ENCODE measurements at places on chromosomes 3 and 15.

GRCh38 chr3:149449182-149449581, 25.3 kb upstream of the TM4SF4 start:
- DNase-seq = no peak

DNA sequence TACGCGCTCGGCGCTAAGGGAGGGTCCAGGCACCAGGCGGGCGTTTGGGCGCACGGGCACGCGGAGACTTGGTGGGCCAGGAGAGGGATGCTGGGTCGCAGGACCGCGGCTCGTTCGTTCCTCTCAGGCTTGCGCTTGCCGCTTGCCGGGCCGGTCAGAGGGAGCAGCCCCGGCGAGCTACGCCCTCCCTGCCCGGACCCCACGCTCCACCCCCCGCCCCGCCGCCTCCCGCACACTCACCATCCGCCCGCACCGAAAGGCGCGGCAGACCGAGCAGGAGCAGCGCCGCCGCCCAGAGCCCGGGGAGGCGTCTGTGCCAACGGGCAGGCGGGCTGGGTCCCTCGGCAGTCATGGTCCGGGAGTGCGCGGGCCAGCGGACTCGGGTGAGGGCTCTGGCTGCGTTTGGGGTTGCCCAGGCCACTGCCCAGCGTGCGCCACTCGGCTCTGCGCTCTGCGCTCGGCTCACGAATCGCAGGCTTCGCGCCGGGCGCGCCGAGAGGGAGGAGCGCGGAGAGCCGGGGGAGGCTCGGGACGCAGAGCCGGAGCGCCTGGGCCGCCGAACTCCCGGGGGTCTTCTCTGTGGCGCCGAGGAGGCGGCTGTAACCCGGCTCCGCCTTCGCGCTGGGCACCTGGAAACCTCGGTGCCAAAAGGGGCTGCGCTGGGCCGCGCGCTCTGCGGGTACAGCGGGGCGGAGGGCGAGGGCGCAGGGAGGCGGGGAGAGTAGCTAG, at the start of gene SUSD5:
SUSD5 (minus strand) TSS at position 365 of the 729 bp plus-strand sequence; CDS start at position 352, 13 bp downstream.
- DNase-seq = peak; percentile 1

GRCh38 chr15:56205061-56205876, 38.4 kb downstream of the RFX7 start:
- no peak for DNase-seq

DNA sequence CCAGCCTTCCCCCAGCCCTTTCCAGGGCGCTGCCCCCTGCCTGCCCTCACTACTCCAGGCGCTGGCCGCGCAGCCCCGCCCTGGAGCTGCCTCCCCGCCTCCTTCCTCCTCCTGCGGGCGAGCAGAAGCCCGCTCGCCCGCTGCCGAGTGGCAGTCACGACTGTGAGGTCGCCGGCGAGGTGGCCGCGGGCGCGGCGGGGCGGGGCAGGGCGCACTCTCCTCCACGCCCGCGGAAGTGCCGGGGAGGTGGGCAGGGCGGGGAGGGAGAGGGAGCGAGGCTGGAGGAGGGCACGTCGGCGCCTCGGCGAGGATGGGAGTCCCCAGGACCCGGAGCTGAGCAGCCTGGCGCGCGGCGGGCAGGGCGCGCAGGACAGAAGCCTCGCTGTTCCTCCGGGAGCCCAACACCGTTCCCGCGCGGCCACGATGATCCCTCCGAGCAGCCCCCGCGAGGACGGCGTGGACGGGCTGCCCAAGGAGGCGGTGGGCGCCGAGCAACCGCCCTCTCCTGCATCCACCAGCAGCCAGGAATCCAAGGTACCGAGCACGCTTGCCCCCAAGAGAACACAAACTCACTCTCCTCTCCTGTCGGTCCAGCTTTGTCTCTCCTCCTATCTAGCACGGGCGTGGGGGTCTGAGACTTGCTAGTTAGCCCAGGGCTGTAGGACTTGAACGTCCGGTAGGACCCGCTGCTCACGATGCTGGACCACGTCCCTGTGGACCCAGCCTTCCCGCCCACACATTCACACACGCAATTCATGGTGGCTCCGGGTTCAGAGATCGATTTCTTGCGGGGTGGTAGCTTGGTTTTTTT, at the start of gene STAC:
STAC (plus strand) TSS at position 284 of the 811 bp plus-strand sequence; CDS start at position 424, 140 bp downstream.
- DNase-seq = no peak

- no peak for DNase-seq
These were observed 196.4 kb downstream of the RPLP1 start for GRCh38 chr15:69648775-69649735.

DNA sequence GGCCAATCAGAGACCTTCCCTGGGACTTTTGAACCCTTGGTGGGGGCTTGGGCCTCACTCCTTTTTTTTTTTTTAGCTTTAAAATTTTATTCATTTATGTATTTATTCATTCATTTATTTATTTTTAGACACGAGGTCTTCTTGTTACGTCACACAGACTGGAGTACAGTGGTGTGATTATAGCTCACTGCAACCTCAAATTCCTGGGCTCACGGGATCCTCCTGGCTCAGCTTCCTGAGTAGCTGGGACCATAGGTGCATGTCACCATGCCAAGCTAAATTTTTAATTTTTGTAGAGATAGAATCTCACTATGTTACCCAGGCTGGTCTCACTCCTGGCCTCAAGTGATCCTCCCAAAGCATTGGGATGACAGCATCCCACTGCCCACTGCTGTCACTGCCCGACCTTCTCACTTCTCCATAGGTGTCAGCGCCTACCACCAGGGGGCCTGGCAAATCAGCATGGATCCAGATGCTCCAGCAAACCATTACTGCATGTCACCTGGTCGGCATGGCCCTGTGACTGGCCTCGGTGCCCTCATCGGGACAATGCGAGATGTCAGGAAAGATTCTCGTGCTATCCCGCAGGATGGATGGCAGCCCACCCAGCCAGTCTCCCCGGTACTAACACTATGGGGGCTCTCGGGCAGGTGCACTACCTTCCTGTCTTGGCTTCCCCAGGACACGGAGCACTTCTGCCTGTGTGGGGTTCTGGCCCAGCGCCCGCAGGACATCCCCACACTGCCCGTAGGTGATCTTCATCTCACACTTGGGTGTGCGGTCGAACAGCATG, 3.0 kb downstream of the MYL3 start:
- DNase-seq = no peak

- peak; percentile 13 for DNase-seq
These were observed 26.2 kb upstream of the ARL8B start for GRCh38 chr3:5095886-5096285.

- no peak for DNase-seq
These were observed 62.3 kb downstream of the EPHB1 start for GRCh38 chr3:134857356-134857755.

GRCh38 chr15:66877477-66878271, 175.6 kb downstream of the SMAD6 start:
- DNase-seq = no peak

GRCh38 chr15:91521996-91522395, 331.5 kb upstream of the SLCO3A1 start:
- no peak for DNase-seq

DNA sequence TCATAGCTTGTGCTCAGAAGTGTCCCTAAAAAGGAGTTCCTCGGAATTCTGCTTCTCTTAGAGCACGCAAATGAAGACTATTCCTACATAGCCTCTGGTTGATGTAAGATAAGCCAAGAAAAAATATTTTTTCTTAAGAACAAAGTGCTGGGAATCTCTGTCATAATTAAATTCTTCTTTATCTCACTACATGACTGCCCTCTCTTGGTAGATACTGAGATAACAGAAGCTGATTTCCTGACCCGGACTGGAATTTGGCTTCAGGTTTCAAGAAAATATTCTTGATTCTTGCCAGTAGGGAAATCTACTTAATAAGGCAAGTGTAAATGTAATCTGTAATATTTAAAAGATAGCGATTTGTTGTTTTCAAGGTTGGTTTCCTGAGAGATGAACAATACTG, 31.3 kb upstream of the SETMAR start:
- DNase-seq = peak; percentile 50

- no peak for DNase-seq
These were observed 175.6 kb downstream of the AKAP13 start for GRCh38 chr15:85555875-85556617.

GRCh38 chr3:156661155-156661554, 13.2 kb upstream of the TIPARP start:
- no peak for DNase-seq

- DNase-seq = no peak
These were observed 12.8 kb upstream of the ARRDC4 start for GRCh38 chr15:97947465-97948260.

GRCh38 chr3:56613016-56613415, 56.0 kb downstream of the CCDC66 start:
- DNase-seq = no peak

- DNase-seq = no peak
These were observed 3.4 kb downstream of the CD96 start for GRCh38 chr3:111545349-111545748.

DNA sequence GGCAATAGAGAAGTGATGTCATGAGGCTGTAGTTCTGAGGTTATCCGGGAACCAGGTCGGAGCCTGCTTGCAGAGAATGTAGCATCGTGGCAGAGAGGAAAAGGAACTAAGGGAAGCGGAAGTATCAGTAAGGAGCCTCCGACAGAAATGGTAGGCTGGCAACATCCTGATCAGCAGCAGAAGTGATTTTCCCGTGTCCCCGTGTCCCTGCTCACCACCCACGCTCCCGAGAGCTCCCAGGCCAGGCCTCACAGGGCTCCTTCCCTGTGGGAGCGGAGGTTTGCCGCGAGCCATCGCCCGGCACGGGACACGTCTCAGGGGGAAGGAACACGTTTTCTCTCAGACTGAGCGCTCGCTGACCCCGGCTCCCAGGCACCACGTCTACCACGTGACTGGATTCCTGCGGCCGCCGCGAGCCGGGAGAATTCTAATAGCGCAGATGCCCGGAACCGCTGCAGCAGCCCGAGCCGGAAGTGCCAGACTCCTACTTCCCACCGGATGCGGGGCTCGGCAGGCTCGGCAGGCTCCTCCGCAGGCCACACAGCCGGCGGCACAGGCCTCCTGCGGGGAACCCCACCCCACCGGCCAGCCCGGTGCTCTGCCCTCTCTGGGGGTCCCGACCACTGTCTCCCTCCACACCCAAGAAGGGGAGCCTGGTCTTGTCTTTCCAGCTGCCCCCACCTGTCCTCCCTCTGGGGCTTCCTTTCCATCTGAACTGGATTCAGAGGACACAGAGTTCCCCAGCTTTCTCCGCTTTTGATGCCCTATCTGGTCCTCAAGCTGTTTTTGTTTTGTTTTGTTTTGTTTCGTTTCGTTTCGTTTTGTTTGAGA, 99.3 kb downstream of the BDH1 start:
- DNase-seq = peak; percentile 82

- DNase-seq = no peak
These were observed 20.1 kb downstream of the CCDC13 start for GRCh38 chr3:42752961-42753360.

DNA sequence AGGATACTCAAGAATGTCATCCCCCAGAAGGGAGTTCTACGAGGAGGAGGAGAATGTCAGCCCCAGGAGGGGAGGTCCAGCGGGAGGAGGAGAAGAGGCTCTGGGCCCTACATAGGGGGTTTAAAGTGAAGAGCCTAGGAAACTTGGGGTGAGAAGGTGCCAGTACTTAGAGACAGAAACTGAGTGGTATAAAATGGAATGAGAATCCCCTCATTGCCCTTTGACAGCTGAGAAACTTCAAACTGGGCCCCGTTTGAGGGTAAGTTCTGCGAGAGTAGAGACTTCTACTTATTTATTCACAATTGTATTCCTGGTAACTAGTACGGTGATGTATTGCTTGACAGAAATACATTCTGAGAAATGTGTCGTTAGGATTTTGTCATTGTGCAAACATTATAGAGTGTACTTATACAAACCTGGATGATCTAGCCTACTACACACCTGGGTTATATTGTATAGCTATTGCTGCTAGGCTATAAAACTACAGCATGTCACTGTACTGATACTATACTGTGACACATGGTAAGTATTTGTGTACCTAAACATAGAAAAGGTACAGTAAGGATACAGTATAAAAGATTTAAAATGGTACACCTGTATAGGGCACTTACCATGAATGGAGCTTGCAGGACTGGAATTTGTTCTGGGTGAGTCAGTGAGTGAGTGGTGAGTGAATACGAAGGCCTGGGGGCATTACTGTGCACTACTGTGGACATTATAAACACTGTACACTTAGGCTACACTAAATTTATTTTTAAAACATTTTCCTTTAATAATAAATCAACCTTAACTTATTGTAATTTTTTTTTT, 62.0 kb downstream of the TSC22D2 start:
- DNase-seq = no peak

- no peak for DNase-seq
These were observed 162.7 kb downstream of the RAB11A start for GRCh38 chr15:66032006-66032405.

DNA sequence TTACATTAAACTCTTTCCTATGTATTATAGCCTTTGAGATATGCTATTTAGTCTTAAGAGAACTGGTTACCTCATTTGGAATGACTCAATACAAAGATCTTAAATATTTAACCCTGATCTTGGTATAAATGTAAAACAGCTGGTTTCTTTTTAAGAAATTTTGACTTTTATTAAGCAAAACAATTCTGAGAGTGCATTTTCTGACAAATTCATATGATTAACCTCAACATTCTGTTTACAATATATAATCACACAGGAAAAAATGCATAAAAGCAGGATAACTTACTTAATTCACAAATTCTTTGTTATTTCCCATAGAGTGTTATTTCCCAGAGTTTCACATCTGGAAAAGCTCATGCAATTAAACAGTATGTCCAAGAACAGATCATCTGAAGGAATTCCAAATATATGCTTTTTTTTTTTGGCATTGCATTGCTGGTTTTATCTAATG, 400.4 kb upstream of the THBS1 start:
- DNase-seq = no peak

DNA sequence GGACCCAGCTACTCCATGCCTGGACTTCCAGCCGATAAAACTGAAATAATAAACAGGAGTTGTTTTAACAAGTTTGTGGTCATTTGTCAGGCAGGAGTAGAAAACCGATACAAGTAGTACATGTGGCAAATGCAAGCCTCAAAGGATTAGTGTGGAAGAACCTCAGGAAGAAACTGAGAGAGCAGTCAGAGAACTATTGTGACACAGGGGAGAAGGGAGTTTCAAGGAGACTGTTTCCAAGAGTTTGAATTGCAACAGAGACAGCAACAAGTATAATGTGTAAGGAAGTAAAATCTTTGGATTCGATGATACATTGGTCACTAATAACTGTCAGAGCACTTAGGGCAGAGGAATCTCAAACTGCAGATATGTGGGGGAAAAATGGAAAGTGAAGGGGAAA, 450.6 kb upstream of the ARHGEF26 start:
- no peak for DNase-seq

Measured in putamen (tissue), 1 donor.